T-cell (primary cell): ENCODE measurements at places on chromosomes 1 and 21.

GRCh38 chr21:45308194-45309068 lies 20.7 kb upstream of the POFUT2 start:
- DNase-seq, result no peak

DNA sequence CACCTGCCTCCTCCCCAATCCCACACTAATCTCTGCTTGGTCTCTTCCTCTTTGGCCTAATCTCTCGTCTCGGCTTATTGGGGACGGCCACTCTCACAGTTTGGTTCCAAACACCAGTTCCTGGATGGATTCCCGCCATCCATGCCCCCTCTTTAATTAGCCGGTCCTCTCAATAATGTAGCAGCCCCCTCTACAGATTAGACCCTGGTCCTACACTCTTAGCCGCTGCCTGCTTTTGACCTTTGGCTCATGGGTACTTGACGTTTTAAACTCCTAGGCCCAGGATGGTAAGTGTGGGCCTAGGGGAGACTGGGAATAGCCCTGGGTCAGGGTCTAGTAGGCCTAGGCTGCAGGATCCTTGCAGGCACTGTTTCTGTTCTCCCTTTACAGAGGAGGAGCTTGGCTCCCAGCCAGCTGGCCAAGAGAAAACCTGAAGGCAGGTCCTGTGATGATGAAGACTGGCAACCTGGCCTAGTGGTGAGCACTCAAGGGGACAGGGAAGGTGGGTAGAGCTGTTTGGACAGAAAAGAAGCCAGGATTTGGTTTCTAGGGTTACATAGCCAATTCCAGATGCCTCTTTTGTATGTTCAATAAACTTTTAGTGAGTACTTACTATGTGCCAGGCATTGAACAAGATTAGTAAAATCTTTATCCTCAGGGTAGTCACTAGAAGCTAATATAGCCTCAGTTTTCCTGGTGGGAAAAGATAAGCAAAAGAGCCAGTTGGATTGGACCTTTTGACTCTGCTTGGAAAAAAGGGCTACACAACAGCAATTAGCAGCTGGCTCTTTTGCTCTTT lies 758 bp downstream of the RAD54L start:
- DNase-seq, result peak; percentile 29

GRCh38 chr21:15875286-15875685 lies 145.5 kb downstream of the USP25 start:
- DNase-seq, result no peak

- no peak for DNase-seq
Observed at GRCh38 chr1:156086256-156086662, 4.0 kb upstream of the MEX3A start.

DNA sequence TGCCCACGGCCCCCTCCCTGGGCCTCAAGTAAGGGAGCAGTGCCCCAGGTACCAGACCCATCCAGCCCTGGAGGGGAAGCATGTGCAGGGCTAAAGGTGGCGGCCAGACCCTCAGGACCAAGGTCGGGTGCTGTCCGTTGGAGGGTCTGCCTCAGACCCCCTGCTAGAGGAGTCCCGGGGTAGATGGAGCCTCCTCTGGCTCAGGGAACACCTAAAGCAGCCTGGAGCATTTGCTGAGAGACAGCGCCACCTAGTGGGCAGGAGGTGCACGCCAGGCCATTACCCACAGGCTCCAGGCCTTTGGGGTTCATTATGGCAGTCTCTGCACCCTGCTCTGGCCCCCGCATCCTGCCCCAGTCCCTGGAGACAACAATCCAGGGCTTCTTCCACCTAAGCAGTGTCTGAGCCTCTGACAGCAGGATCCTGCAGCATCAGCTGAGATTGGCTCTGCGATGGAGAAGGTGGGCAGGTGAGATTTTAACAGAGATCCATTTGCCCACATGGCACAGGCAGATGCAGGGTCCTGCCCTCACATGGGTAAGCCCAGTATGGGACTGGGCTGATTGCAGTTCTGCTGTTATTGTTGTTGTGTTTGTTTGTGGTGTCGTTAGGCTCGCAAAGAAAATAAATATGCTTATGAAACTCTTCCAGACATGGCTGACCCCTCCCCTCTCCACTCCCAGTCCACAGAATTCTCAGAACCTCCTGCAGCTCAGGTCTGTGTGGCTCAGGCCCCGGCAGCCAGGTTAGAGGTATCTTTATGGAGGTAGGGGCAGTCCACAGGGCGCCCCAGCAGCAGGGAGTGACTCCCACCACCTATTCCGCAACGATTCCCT lies 42.4 kb downstream of the CTNNBIP1 start:
- DNase-seq, result peak; percentile 80

- peak; percentile 36 for DNase-seq
Observed at GRCh38 chr1:156889802-156890580, 3.5 kb upstream of the PEAR1 start.

GRCh38 chr1:2230781-2231531 lies 2.8 kb downstream of the SKI start:
- peak; percentile 55 for DNase-seq

GRCh38 chr1:208874915-208875314 lies 630.7 kb upstream of the PLXNA2 start:
- DNase-seq, result no peak

GRCh38 chr21:37219761-37220432 lies 47.2 kb downstream of the VPS26C start:
- peak; percentile 20 for DNase-seq

DNA sequence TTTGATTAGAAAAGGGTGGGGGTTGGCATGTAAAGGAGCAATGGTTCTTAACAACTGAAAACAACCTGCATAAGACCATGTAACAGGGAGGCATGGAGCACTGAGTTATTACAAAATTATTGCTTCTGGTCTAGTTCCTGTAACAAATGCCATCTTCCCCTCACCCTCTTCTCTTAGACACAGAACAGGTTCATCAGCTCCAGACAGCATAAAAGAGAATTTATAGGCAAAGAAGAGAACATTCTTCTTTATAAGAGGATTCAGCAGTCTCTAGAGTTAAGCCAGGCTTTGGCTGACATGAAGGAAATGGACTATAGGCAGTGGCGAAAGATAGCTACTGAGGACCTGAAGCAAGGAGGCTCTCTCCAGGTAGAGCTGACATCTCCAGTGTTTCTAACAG lies 38.9 kb downstream of the RGSL1 start:
- no peak for DNase-seq

DNA sequence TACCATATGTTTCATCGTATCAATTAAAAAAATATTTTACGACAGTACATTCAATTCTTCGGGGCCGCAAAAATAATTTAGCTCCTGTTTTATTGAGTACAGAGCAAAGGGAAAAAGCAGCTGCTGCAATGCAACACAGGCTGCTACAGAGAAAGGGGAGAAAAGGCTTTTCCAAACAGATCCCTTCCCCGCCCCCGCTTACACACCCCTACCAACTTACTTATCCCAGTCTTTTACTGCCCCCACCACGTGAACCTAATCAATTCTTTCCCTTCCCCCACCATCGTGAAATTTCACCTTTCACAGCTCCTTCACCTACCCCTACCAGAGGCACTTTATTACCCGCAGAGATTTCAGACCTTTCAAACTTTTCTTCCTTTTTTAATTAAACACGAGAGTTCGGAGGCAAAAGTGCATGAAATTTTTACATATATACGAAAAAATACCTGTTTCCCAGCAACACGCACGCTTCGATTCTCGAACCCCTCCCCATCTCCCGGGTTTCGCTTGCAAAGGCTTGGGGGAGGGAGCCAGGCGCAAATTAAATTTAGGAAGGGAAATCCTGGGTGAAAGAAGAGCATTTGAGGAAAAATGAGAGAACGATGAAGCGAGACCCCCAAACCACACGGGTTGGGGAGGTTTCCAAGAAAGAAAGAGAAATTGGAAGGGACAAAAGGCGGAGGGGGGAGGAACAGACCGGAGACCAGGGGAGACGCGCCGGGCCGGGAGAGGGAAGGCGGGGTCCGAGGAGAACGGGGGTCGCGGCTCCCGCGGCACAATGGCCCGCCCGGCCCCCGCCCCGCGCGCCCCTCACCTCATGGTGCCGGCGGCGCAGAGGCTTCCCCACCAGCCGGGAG lies 823 bp downstream of the ENAH start:
- no peak for DNase-seq

- no peak for DNase-seq
Observed at GRCh38 chr1:70090875-70091274, 114.5 kb downstream of the LRRC40 start.

GRCh38 chr1:24100945-24101737 lies 10.8 kb downstream of the MYOM3 start:
- DNase-seq, result no peak

GRCh38 chr1:48246727-48247126 lies 24.2 kb downstream of the SLC5A9 start:
- no peak for DNase-seq

DNA sequence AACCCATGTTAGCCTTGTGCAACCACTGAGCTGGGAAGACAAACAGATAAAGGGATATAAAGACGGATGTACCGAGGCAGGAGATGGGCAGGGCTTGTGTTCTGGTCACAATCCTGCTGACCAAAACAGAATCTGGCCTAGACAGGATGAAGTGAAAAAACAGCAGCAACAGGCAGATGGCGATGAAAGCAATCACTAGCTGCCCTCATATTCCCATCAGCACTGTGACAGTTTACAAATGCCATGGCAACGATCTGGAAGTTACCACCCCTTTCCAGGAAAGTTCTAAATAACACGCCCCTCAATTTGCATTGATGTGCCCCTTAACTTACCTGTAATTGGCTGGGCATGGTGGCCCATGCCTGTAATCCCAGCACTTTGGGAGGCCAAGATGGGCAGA lies 40.6 kb upstream of the CD46 start:
- no peak for DNase-seq

GRCh38 chr1:223011505-223011856 lies 131.6 kb downstream of the TLR5 start:
- no peak for DNase-seq

- DNase-seq, result no peak
Observed at GRCh38 chr1:70146488-70146887, 58.9 kb downstream of the LRRC40 start.

DNA sequence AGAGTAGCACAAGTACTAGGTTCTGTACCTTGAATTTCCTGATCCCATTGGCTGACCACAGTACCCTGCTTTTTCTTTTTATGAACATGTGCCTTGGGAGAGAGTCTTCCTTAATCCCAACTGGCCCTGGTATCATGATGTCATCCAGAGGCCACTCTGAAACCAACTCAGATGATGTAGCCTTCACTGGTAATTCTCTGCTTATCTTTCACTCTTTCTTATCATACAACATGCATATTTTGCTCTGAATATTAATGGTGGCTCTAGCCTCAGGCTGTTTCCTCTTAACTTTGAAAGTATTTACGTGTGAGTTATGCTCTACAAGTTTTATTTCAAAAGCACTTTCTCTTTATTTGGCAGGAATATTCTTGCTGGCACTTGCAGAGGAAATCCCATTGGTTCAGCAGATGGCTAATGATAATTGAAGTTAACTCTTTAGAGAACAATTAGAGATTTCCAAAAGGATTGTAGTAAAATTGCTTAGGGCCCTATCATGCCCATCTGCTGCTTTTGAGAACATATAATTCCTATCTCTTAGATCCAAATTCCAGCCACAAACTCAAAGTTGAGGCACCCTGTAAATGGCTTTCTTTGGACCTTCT lies 86.1 kb downstream of the PTGER3 start:
- DNase-seq, result no peak

- no peak for DNase-seq
Observed at GRCh38 chr1:47594627-47595026, 156.8 kb downstream of the FOXD2 start.

DNA sequence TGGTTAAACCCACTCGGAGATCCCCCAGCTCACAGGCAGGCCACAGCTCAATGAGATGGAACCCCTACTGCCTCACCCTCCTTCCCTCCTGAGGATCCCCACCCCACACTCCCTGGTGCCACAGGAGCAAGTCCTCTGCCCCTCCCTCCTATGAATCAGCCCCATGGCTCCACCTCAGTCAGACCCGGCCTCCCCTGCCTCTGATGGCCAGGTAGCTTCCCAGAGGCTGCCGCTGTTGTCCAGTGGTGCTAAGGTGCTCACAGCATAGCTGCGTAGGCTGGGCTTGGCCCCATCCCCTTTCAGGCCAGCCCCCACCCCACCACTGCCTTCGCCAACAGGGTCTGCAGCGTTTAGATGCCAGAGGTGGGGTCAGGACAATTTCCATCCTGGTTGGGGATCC lies 98.5 kb upstream of the IGSF21 start:
- no peak for DNase-seq

GRCh38 chr1:99084562-99084961 lies 79.9 kb upstream of the PLPPR5 start:
- DNase-seq, result no peak

GRCh38 chr1:72278461-72278860 lies 3.9 kb downstream of the NEGR1 start:
- no peak for DNase-seq

DNA sequence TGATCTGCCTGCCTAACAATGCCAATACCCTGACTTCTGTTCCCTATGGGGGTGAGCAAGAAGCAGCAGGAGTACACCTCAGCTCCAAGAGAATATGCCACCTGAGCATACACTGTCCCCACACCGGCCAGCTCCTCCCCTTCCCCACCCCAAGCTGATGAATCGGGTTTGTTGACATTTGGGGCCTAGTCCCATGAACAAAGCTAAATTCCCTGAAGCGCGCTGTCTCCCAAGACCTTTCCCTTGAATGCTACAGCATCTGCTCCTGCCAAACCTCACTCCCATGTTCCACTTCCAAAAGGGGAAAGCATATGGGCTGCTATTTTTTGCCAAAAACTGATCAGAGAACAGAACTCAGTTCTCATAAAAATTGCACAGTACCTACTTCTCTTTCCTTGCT lies 220.4 kb upstream of the CAMK1G start:
- no peak for DNase-seq
